Muscle of leg (tissue), 16 donors: ENCODE measurements at places on chromosomes 1 and 21. TPM values are rescaled to one million over a fixed set of nuclear protein-coding genes. Genes with fewer than 3 reads are reported as not detected.

Gene LMX1A
- total RNA-seq, result 0.84 TPM

Gene RSPO1
- 0.09 TPM for total RNA-seq

Gene CYP4X1
- total RNA-seq, result 3.0 TPM

- DNase-seq, result no peak
Measured at GRCh38 chr1:67094191-67094590, 40.2 kb upstream of the SLC35D1 start.

Gene BARHL2
- not detected for total RNA-seq

Gene SYDE2
- 8.3 TPM for total RNA-seq
